ENCODE measurements at places on chromosomes 16 and 17.

DNA sequence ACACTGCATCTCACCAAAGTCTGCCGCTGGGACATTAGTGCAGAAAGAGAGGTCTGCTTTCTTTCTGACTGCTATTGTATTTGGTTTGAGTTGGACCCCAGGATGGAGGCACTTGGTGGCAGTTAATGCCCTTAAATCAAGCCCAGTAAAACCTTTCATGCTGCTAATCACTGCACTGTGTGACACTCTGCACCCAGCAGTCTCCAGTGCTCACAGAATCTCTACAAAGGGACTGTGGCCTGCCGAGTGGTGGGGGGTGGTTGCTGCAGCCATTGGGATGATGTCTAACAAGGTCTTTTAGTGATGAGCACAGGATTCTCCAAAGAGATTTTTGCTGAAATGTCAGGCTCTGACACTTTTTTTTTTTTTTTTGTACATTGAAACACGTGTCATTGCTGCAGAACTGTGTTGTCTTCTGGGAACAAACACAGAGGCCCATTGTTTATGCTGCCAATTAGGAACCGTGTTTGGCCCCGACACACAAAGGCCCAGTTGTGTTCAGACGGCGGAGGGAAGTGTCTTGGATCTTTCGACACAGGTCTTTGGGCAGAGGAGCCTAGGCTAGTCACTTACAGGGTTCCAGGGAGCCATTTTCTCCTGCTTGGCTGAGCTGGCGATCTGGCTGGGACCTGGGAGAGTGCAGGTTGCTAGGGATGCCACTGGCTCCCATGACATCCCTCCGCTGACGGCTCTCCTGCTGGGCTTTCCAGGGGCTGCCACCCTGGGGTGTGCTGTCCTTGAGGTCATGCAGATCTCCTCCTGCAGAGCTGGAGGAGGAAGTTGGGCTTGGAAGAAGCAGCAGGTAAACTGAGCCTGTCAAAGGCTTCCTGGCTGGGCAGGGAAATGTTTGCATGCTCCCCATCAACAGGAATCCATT, 16.2 kb upstream of the TNRC6C start:
- no peak for DNase-seq

DNA sequence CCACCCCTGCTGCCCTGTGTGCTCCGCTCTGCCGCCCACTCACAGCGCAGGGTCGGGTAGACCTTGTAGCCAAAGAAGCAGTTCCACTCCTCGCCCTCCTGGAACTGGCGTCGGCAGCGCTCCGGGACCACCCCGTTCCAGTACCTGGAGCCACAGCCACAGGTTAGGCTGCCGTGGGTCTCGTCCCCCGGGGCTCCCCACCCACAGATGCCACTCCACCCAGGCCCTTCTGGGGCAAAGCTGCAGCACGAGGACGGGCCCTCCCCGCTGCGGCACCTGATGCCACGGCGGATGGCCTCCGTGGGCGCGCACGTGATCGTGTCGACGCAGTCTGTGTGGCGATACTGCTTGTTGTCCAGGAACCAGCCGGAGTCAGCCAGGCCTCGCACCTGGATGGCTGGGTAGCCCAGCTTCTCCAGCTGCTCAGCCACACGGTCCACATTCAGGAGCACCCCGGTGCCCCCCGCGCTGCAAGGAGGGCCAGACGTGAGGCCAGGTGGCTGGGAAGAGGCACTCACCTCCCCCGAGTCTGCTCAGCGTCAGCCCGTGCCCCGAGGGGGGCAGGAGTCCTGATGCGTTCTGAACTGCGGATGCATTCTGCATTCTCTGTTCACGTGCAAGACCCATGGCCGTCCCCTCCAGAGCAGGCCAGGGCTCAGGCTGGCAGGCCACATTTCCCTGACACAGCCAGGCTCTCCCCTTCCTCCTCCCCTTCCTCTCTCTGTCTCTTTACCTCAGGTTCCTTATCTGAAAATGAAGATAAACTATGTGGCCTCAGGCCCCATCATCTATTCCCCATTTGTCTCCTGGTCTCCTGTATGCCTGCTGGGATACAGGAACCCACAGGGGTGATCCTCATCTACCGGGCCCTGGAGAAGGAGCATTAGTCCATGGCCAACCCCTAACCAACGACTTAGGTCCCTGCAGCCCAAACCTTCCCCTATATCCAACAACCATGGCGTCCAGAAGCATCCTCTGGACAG, 4.1 kb downstream of the NOTUM start:
- no peak for DNase-seq

DNA sequence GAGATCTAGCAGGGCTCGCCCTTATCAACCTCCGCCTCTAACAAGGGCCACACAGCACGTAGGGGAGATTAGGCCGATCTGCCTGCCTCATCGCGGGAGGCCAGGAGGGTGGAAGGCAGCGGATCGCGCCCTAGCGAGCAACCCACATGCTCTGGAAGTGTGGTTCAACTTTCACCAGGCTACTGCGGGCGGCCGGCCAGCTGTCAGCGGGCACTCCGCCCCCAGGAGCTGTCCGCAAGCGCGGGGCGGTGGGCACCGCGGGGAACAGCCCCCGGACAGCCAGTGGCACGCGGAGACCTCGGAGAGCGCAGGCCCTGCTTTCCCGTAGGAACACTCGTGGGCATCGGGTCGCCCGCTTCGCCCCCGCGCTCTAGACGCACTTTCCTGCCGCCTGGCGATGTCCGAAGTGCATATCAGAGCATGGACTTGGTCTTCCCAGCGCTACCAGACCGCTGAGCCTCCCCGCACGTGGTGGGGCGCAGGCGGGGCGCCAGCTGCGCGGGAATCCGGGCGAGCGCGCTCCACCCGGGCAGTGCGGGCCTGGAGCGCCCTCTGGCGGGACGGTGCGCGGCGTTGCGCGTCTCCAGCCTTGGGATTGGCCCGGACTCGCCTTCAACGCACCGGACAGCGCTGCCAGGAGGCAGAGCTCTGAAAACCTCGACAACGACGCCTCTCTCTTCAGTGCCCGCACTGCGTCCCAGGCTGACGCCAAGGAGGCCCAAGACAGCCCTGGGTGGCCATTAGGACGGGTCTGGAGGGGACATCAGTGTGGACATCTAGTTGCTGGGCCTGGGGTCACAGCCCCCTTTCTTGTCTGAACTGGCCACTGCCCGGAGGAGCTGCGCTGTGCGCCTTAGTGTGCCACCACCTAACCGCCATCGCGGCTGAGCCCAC, 3.6 kb upstream of the ZNHIT3 start:
- peak; percentile 87 for DNase-seq

DNA sequence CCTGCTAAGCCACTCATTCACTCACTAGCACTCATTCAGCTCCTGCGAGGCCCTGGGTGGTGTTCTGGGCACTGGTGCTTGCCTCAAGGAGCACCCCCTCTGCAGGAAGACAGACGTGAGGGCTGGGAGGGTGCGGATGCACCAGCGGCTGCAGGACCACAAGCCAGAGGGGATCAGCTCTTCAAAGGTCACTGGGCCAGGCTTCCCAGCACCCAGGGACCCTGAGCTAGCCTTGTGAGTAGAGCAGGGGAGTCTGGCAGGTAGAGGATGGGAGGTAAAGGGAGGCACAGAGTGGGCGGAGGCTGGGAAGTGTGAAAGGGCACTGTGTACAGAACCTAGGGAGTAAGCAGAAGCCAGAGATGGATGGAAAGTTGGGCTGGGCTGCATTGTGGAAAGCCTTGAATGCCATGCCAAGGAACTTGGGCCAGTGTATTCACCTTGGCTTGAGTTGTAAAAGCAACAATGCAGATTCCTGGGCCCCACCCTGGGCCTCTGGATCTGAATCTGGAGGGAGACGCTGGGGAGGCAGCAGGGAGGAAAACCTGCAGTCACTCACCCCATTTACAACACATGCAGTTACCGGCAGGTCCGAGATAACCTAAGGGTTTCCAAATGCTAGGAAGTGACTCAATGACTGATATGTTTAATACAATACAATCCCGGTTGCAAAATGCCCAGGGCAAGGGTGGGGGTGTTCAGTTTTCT, 1.7 kb downstream of the IL4R start:
- peak; percentile 77 for DNase-seq

DNA sequence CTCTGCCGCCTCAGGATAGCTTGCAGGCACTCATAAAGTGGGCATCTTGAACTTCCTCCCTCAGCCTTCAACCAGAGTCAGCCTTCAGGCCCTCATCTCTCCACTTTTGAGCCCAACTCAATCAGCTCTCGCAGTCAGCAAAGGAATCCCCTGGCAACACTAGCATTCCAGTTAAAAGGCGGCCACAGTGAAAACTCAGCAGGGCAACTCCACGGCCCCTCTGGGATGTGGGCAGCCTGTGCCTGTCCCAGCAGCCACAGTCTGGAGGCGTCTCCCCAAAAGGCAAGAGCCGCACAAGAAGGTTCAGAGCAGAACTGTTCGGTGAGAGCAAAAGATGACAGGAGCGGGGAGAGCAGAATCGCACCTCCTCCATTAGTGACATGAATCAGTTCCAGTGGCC, 9.0 kb downstream of the TMEM11 start:
- DNase-seq = no peak

DNA sequence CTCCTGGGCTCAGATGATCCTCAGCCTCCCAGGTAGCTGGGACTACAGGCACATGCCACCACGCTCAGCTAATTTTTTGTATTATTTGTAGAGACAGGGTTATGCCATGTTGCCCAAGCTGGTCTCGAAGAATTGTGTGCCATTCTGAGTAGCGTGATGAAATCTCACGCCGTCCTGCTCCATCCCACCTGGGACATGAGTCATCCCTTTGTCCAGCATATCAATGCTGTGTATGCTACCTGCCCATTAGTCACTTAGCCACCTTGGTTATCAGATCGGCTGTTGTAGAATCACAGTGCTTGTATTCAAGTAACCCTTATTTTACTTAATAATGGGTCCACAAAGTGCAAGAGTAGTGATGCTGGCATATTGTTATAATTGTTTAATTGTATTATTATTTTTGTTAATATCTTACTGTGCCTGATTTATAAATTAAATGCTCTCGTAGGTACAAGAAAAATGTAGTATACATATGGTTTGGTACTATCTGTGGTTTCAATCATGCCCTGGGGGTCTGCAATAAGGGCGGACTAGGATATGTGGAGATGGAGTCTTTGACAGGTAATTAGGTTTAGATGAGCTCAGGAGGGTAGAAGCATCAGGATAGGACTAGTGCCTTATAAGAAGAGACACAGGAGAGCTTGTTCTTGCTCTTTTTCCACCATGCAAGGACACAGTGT, 26.6 kb upstream of the SLC13A2 start:
- no peak for DNase-seq

DNA sequence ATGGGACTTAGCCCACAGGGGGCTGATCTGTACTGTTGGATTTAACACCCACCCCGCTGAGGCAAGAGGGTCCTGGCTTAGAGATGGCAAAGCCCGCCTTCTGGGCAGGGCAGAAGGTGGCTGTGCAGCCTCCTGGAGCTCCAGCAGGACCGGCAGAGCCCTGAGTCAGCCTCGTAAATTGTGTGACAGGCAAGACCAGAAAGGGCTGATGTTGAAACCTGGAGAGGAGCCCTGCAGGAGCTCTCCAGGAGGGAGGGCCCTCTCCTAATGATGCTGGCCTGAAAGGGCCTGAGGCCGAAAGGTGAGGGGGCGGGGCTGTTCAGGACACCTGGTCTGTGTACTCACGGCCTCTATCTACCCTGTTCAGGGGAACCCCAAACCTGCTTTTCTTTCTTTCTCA, 22.5 kb upstream of the MYO15B start:
- DNase-seq = no peak

GRCh38 chr16:56331915-56332314, 93.4 kb downstream of the AMFR start:
- DNase-seq = no peak

GRCh38 chr16:57867000-57867561, 64.8 kb upstream of the KIFC3 start:
- no peak for DNase-seq

DNA sequence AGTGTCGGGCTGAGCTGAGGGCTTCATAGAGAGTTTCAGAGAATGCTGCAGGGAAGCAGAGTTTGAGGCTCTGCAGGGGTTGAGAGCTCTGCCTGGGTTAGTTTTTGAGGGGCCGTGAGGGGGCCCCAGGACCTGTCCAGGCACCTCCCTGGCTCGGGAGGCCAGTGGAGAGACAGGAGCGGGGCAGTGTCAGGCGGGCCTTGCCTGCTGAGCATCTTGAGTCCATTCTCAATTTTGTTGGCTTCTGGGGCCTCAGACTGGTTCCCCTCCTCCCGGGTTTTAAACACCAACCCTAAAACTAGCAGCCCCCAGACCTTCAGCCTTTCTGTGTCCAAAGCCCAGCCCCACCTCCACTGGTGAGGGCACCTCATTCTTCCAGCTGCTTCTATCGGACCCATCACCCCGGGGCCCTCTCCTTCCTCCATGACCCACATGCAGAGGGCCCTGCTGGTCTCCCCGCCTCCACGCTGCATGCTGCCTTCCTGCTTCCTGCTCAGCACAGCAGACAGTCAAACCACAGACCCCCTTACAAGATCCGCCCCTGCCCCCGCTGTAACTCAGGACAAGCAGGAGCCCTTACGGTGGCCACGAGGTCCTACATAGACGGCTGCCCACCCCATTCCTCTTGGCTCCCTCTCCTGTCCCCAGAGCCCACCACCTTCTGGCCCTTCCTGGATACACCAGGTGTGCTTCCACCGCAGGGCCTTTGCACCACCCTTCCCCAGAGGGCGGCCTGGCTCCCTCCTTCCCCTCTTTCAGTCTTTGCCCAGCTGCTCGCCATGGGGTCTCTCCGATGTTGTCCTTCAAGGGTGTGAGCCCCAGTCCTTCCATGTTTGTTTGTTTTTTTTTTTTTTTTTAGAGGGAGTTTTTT, 3.8 kb downstream of the RNF213 start:
- peak; percentile 73 for DNase-seq

- DNase-seq = peak; percentile 16
Measured at GRCh38 chr16:87602821-87603683, 744 bp downstream of the JPH3 start.

DNA sequence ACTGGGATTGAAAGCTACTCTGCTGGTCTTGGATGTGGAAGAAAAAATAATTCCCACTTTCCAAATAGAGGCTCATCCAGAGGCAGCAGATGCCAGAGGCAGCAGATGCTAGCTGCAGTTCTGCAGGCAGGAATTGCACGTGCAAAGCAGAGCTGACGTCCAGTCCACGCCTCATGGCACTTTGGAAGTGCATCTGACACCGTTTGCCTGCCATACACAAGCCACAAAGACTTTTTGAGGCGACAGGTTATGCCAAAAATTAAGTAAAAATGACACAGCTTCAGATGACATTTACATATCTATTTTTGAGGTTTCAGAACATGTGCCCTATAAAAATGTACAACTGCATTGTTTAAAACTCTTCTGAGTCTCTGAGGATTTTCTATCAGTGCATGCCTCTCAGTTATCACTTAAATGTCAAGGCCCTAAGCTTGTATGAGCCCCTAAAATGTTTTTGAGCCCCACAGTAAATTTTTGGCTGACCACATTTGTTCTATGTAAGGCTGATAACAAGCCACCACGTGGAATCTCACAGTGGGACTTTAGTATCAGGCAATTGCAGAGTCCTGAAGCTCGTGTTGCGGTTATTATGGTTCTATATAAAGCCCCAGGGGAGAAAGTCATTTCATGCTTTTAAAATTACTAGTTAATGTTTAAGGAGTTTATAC, 239.2 kb downstream of the PRKCA start:
- DNase-seq = no peak

- no peak for DNase-seq
Measured at GRCh38 chr17:7260151-7260550, 2.1 kb downstream of the CLDN7 start.

- DNase-seq = no peak
Measured at GRCh38 chr17:65345261-65346005, 208.3 kb downstream of the RGS9 start.

GRCh38 chr17:20925091-20925490, 117.7 kb downstream of the USP22 start:
- no peak for DNase-seq

GRCh38 chr16:30485818-30486436, 13.4 kb downstream of the ITGAL start:
- DNase-seq = no peak
